ENCODE measurements at places on chromosomes 6 and 20.

DNA sequence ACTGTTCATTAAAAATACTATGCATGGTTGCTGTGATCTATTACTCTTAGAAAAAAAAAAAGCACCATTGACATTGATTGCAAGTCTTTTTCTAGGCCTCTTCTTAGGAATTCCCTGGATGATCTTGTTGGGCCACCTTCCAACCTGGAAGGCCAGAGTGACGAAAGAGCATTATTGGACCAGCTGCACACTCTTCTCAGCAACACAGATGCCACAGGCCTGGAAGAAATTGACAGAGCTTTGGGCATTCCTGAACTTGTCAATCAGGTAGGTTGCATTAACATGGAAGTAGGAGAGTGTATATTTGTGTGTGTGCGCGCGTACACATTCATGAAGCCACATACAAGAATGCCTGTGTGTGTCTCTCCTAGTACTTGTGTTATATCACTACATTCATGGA is 140.4 kb downstream of the NCOA3 start:
- DNase-seq, result no peak

DNA sequence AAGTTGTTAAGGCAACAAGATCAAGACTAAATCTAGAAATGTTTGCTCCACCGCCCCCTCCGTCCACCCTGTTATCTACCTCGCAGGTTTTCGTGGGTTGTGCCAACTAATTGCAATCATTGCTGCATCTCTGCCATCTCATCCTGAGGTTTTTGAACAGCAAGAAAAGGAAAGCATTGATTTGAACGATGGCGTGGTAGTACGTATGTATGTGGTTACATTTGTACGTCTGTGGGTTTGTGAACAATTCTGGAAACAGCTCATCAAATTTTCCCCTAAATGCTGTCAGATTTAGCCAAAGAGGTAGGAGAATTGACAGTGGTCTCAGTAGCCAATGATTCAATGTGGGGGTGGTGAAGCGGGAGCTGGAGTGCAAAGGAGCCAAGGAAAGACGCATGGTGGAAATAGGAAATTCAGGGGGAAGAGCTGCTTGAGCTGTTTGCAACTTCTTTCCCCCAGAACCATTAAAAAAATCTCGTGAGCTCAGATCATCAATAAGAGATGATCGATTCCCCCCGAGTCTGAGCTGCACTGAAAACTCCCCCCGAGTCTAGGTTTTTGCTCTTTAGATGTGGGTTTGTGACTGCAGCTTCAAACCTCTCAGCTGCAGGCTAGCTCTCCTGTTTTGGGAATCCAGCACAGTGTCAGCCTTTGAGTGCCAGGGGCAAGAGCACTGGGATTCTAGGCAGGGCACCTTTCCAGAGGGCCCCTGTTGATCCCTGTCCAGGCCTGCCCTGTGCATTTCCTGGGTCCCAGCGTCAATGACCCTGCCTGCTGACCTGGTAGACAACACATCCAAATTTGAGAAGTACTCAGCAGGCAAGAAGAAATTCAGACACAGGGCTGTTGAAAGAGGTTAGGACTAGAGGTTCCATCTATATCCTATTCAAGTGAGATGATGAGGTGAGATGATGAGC is 72.6 kb upstream of the LY86 start:
- no peak for DNase-seq

GRCh38 chr20:35329435-35330139 is 37.4 kb upstream of the FAM83C start:
- DNase-seq, result no peak

DNA sequence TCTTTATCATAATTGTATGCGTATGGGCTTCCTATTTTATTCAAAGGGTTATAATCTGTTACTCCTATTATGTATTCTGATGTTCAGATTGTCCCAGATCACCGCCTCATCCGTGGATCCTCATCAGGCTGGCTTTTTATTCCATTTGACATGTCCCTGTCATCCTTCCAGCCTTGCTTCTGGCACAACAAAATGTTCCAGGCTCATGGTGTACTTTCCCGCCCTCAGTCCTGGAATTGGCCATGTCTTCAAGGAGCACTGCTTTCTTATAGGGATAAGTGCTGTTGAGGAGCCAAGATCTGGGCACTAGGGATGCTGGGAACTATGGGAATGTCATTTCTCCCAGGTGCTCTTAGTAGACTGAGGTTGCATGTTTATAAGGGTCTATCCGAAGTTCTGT is 207.8 kb downstream of the JARID2 start:
- no peak for DNase-seq

DNA sequence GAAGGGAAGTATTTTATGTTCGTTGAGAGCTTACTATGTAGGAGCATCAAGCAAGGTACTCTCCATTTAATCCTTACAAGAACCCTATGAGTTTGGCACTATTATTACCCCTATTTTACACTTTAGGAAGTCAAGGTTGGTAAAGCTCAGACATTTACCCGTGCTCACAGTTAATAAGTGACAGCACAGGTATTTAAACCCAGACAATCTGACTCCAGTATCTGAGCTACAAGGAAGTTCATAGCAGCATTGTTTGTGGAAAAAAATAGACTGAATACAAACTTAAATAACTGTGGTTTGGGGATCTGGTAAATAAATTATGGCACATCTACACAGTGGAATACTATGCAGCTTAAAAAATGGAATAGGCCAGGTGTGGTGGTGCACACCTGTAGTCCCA is 21.2 kb upstream of the GMNN start:
- no peak for DNase-seq

DNA sequence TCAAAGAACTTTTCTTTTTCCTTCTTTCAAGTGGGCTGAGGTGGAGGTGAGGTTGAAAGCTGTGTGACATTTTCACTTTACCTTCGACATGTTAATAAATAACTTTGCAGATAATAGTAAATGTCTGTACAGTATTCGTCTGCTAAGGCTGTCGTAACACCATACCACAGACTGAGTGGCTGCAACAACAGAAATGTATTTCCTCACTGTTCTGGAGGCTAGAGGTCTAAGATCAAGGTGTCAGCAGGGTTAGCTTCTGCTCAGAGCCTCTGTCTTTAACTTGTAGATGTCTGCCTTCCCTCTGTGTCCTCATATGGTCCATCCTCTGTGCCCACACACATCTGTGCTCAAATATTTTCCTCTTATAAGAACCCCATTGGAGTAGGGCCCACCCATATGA is 14.9 kb downstream of the PHACTR2 start:
- no peak for DNase-seq

GRCh38 chr20:3648951-3649350 is 14.2 kb downstream of the GFRA4 start:
- no peak for DNase-seq

GRCh38 chr6:39280247-39280731 is 33.9 kb downstream of the KCNK17 start:
- DNase-seq, result no peak

DNA sequence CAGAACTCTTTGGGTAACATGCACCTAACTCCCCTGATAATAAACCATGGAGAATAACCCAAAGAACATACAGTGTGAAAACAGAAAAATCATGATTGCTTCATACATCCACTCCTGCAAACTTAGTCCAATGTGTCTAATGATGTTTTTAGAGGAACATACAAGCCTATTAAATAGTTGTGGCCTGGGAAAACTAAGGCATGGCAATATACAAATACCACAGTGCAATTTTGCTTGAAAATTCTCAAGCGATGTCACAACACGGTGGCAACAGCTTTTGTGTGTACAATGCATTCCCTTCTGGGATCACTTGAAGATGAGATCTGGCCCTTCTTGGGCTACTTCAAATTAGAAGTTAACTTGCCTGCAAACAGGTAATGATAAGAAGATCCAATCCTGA is 16.7 kb downstream of the MAP3K5 start:
- DNase-seq, result no peak

DNA sequence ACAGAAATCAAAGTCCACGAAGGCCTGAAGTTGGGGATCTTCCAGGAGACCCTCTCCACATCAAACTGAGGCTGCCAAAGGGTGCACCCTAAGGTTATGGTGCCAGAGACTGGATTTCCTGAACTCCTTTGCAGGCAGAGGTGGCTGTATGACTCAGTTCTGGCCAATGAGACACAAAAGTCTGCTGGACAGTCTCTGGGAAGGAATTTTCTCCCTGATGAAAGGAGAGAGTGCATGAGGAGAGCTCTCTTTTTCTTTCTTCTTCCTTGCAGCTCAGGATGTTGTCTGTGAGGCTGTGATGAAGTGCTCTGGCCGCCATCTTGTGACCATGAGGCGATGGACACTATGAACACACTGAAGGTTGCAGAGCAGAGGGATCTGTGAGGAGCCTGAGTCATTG is 85.2 kb downstream of the MDGA1 start:
- DNase-seq, result no peak

DNA sequence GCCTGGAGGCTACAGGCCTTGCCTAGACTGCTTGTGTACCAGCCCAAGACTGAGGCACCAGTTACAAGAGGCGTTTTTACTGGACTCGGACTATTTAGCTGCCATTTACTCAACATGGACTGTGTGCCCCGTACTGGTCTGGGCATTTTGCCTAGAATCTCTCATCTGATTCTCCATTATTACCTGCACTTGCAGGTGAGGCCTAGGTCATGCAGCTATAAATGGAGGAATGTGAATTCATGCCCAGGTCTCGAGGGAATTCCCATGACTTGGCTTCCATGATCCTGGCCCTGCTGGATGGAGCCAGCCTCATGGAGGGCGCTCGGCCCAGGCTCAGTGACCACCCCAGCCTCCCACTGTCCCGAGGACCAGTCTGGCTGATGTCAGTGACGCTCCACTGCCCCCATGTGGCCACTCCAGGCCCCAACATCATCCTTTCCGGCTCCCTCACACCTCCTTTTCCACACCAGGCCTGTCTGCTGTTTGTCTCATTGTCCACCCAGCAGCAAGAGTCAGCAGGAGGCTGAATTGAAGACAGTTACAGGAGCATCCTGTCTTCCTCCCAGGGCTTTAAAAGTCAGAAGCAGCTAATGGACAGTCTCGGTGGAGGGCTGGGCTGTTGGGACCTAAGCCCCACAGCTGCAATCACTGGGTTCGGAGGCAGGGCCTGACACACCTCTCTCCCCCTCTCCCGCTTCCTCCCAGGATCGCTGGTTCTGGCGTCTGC is 8.7 kb downstream of the MMP24OS start:
- DNase-seq, result peak; percentile 29

GRCh38 chr6:79230149-79230548 is 4.3 kb downstream of the HMGN3 start:
- DNase-seq, result no peak

- DNase-seq, result peak; percentile 79
Measured at GRCh38 chr20:9359561-9360308, 154.7 kb upstream of the LAMP5 start.

DNA sequence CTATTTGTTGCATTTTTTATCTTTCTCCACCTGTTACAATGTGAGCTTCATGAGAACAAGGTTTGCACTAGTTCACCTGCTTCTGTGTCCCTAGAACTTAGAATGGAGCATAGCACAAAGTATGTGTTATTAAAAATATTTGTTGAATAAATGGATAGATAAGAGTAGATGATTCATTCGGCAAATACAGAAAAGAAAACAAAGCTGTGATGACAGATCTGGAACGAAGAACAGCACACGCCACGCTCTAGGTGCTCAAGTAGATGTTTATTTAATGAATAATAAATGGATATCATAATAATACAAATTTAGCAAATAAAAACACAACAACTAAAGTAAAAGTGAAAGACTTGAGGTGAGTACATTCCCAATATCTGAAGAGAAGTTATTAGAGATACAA is 273.1 kb downstream of the HAO1 start:
- DNase-seq, result no peak

- no peak for DNase-seq
Measured at GRCh38 chr20:37630166-37630565, 63.7 kb upstream of the CTNNBL1 start.

DNA sequence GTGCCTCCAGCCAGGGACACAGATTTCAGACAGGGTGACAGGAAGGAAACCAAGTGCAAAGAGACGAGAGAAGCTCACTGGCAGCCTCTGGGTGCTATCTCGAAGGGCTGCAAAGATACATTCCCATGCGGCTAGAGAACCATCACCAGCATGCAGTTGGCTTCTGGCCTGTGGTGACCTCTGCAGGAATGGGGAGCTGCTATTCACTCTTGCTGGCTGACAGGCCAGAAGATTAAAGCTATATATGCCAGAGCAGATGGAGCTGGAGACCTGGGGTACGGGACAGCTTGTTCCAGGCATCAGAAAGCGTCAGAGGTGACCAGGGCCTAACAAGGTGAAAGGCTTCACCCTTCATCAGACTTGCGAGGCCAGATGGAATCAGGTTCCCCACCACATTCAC is 20.0 kb downstream of the MAP1LC3A start:
- DNase-seq, result no peak

GRCh38 chr6:45566882-45567281 is 189.1 kb upstream of the SUPT3H start:
- no peak for DNase-seq

GRCh38 chr6:56242346-56242745 is 5.0 kb downstream of the COL21A1 start:
- no peak for DNase-seq

DNA sequence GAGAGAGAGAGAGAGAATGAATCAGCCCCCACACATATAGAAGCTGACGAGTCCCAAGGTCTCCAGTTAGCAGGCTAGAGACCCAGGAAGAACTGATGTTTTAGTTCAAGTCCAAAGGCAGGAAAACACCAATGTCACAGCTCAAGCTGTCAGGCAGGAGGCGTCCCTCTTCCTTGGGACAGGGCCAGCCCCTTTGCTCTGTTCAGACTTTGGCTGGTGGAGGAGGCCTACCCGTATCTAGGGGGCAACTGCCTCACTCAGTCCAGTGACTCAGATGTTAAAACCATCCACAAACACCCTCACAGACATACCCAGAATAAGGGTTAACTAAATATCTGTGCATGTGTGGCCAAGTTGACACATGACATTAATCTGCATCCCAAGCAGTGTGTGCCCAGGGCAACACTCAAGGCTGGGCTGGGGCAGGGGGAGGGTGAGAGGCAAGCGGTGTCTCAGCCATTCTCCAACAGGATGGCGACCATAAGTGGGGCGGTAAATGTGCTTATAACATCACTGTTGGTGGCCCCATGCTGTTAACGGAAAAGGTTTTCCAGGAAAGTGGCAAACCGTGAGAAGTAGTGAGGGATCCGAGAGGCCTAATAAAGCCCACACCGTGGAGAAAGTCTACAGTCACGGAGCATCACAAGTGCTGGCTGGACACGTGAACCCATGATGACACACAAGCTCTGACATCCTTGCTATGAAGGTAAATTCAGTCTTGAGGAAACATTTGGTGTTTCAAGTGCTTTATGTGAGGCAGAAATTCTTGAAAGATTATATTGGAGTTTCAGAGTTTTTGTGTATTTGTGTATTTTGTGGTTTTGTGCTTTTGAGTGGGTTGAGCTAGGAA is 28.1 kb downstream of the RAMACL start:
- no peak for DNase-seq

DNA sequence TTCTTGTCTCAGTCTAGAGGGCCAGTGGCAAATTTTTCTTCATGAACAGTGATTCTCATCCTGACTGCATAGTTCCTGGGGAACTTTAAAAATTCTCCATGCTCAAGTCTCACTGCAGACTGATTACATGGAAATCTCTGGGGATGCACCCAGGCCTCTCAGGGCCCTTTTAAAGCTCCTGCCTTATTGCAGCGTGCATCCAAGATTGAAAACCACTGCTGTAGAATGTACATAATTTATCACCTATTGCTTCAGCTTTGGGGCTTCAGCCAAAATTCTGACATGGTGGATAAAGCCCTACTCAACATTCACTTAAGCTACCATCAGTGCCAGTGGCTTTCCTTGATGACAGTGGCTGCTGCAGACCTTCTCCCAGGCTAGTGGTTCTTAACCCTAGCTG is 143.8 kb downstream of the BTBD3 start:
- no peak for DNase-seq
